ENCODE measurements at places on chromosomes 4 and X. TPM values are rescaled to one million over a fixed set of nuclear protein-coding genes. Genes with fewer than 3 reads are reported as not detected.

PAGE1 gene
- not detected for total RNA-seq

UGT2B15 gene
- total RNA-seq, result not detected

AKAP17A gene
- total RNA-seq, result 48.9 TPM

NDST3 gene
- 0.74 TPM for total RNA-seq

PPEF1 gene
- total RNA-seq, result 0.26 TPM

FOXP3 gene
- 0.40 TPM for total RNA-seq

ZMAT1 gene
- total RNA-seq, result 11.3 TPM

PRMT9 gene
- total RNA-seq, result 23.9 TPM

FGA gene
- 1.4 TPM for total RNA-seq

SFRP2 gene
- 7.4 TPM for total RNA-seq

CLDN34 gene
- total RNA-seq, result 1.3 TPM

All from lung (tissue), 17 donors.